ENCODE measurements at places on chromosomes 4 and X. TPM values are rescaled to one million over a fixed set of nuclear protein-coding genes. Genes with fewer than 3 reads are reported as not detected.
A peak's percentile ranks its signal among the peaks of the same experiment; 100 is the strongest.

DNA sequence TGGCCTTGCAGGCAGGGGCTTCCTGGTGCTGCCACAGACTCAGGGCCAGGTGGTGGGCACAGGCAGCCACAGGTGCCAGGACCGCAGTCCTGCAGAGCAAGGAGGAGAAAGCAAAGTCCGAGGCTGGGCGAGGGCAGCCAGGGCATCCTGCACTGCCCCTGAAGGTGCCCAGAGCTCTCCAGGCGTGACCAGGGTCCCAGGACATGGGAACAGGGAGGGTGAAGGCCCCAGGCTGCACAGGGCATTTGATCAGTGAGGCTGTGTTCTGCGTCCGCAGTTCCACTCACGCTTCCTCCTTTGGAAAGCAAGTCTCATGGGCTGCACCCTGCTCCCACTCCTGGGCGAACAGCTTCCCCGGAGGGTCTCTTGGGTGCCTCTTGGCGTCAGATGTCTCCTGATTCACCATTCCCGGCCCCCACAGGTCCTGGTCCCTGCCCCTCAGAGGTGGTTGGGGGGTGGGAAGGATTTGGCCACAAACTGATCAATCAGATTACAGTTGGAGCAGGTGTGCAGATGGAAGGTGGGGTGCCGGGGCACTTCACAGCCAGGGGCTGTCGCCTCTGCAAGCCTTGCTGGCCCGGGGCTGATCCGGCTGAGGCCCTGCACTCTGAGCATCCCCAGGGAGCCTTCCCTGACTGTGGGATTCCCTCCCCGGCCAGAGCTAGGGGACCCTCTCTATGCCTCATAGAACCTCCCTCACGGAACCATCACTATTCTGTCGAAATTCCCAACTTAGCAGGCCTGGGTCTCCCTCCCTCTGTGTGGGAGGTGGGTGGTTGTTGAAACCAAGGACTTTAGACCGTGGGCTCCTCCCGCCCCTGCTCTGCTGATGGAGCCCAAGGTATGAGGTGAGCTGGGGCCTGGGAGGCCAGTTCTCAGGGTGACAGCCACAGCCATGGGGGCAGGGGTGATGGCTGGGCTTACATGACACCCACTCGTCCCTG lies 3.3 kb downstream of the SH3TC1 start:
- no peak for DNase-seq
- H3K36me3 ChIP-seq, result no peaks in the 10 kb centered on the region
- no peak overlapping the region for H3K4me3 ChIP-seq
- no peaks in the 10 kb centered on the region for H3K27me3 ChIP-seq
- H3K4me1 ChIP-seq, result no peaks in the 10 kb centered on the region
- H3K27ac ChIP-seq, result no peak overlapping the region

- H3K4me3 ChIP-seq, result no peak overlapping the region
- H3K27me3 ChIP-seq, result no peaks in the 10 kb centered on the region
- H3K4me1 ChIP-seq, result no peaks in the 10 kb centered on the region
- H3K36me3 ChIP-seq, result no peaks in the 10 kb centered on the region
Observed at GRCh38 chrX:20311505-20311904, 44.8 kb upstream of the RPS6KA3 start.

- no peaks in the 10 kb centered on the region for H3K4me1 ChIP-seq
- no peak overlapping the region for H3K27ac ChIP-seq
- DNase-seq, result no peak
- no peak overlapping the region for H3K4me3 ChIP-seq
- no peaks in the 10 kb centered on the region for H3K27me3 ChIP-seq
Observed at GRCh38 chr4:155853189-155853588, 12.9 kb downstream of the ASIC5 start.

GRCh38 chr4:21605006-21605405 lies 343.6 kb downstream of the KCNIP4 start:
- no peaks in the 10 kb centered on the region for H3K4me1 ChIP-seq
- H3K36me3 ChIP-seq, result no peaks in the 10 kb centered on the region
- H3K27ac ChIP-seq, result no peak overlapping the region
- H3K27me3 ChIP-seq, result no peaks in the 10 kb centered on the region
- H3K4me3 ChIP-seq, result no peak overlapping the region

- no peak overlapping the region for H3K4me3 ChIP-seq
- H3K4me1 ChIP-seq, result no peaks in the 10 kb centered on the region
- no peak for DNase-seq
- no peaks in the 10 kb centered on the region for H3K36me3 ChIP-seq
- no peaks in the 10 kb centered on the region for H3K27me3 ChIP-seq
Observed at GRCh38 chrX:37553476-37553875, 18.0 kb upstream of the LANCL3 start.

DNA sequence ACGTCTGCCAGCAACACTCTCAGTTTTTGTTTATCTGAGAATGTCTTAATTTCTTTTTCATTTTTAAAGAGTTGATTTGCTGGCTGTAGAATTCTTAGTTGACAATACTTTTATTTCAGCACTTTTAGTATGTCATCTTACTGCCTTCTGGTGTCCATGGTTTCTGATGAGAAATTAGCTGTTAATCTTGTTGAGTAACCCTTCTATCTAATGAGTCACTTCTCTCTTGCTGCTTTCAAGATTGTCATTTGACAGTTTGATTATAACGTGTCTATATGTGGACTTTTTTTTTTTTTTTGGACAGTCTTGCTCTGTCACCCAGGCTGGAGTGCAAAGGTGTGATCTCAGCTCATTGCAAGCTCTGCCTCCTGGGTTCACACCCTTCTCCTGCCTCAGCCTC lies 24.0 kb upstream of the TMEM255A start:
- DNase-seq, result no peak
- H3K36me3 ChIP-seq, result no peaks in the 10 kb centered on the region
- no peaks in the 10 kb centered on the region for H3K27me3 ChIP-seq
- H3K27ac ChIP-seq, result no peak overlapping the region
- H3K4me3 ChIP-seq, result no peak overlapping the region

- H3K36me3 ChIP-seq, result no peaks in the 10 kb centered on the region
- H3K27ac ChIP-seq, result no peak overlapping the region
- DNase-seq, result no peak
- H3K27me3 ChIP-seq, result no peaks in the 10 kb centered on the region
- no peaks in the 10 kb centered on the region for H3K4me1 ChIP-seq
Observed at GRCh38 chrX:96861218-96861617, 22.5 kb upstream of the RPA4 start.

DNA sequence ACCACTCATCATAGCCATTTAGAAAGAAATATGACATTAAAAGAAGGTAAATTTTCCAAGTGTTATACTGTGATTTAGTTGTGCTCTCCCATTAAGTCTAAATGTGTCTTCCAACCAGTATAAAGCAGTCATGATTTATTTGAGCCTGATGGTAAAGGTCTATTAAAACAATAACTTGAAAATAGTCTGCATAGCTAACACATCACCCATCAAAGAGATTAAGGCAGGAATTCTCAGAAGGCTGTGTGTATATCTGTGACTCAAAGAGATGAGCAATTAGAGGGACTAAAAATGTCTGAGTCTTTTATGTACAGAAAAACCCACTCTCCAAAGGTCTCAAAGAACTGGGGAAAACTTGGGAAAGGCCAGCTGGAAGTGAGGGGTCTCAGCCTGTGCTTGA lies 70.3 kb upstream of the IQCM start:
- no peak overlapping the region for H3K27ac ChIP-seq
- H3K4me1 ChIP-seq, result no peaks in the 10 kb centered on the region
- no peak overlapping the region for H3K4me3 ChIP-seq
- no peaks in the 10 kb centered on the region for H3K27me3 ChIP-seq
- no peak for DNase-seq

DNA sequence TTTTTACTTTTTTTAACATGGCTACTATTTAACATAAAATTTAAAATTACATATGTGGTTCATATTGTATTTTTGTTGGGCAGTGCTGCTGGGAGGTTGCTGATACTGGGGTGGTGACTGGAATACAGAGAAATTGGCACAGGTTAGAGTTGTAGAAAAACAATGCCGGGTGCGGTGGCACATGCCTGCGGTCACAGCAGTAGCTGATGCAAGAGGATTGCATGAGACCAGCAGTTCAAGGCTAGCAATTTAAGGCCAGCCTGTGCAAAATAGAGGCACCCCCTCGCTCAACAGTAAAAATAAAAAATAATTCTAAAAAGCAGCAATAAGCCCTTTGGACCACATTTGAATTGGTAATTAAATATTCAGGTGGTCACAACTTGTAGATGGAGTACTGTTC lies 11.8 kb upstream of the CPE start:
- H3K27ac ChIP-seq, result no peak overlapping the region
- H3K4me1 ChIP-seq, result no peaks in the 10 kb centered on the region
- no peak overlapping the region for H3K4me3 ChIP-seq
- H3K36me3 ChIP-seq, result no peaks in the 10 kb centered on the region

DNA sequence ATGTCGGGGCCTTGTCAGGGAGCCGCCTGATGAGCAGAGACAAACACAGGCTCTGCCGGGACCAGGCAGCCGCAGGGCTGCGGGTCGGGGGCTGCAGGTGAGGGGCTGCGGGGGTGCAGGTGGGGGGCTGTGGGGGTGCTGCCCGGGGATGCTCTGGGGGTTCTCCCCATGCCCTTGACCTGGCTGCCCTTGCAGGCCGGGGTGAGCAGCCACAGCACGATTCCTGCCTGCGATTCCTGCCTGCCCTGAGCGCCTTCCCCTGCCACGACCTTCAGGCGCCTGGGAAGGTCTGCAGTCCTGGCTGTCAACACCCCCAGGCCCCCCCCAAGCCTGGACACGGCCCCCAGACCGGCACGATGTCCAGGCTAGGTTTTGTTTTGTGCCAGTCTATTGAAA lies 106.3 kb downstream of the FAM53A start:
- DNase-seq, result peak; percentile 21
- no peak overlapping the region for H3K4me3 ChIP-seq
- no peak overlapping the region for H3K27ac ChIP-seq
- H3K27me3 ChIP-seq, result no peaks in the 10 kb centered on the region

DNA sequence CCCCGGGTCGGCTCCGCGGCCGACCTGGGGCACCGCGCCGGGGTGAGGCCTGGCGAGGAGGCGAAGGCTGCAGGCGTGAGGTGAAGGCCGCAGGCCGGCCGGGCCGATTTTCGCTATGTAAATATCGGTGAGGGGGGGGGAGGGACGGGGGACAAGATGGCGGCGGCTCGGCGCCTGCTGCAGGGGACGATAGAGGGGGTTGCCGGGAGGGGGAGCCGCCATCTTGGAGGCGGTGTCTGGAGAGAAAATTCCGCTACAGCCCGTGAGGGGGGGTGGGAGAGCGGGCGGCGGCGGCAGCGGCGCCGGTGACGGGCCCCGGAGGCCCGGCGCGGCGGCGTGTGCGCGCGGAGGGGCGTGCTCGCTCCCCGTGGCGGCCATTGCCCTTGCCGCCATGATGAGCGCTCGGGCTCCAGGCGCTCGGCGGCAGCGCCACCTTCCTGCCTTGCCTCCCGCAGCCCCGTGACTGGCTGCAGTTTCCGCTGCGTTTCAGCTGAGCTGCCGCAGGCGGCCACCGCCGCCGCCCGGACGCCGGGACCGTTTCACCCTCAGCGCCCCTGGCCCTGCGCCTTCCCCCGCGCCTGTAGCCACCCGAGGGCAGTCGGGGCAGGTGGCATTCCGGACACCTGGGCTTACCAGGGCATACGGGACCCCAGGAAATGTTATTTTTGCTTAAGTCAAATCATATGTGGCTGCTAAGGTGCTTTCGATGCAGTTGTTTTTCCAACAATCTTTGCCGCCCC lies 692 bp downstream of the ZFX start:
- H3K27ac ChIP-seq, result peak overlapping the region; percentile 99
- H3K4me3 ChIP-seq, result peak overlapping the region; percentile 97
- H3K36me3 ChIP-seq, result no peaks in the 10 kb centered on the region
- peak; percentile 97 for DNase-seq
- no peaks in the 10 kb centered on the region for H3K27me3 ChIP-seq

DNA sequence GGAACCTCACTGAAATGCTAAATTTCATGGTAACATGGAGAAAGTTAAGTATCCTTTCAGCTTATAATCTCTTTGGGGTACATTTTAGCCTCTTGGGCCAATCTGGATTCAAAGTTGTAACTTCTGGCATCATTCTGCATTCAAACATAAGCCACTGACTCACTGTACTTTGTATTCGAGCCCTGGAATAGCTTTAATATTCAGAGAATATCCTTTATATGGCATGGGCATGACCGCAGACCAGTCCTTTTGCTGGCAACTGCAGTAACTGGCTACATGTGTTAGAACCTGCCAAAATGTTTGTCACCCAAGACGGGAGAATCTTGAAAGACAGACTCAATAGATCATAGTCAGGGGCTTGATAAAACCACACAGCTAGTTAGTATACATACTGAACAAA lies 3.3 kb downstream of the GASK1B start:
- H3K4me3 ChIP-seq, result peak overlapping the region; percentile 89
- no peaks in the 10 kb centered on the region for H3K36me3 ChIP-seq
- H3K4me1 ChIP-seq, result peaks cover 2% of the 10 kb centered on the region

GRCh38 chr4:46994007-46994405 lies 625 bp upstream of the GABRA4 start:
- H3K27me3 ChIP-seq, result no peaks in the 10 kb centered on the region
- no peaks in the 10 kb centered on the region for H3K36me3 ChIP-seq
- no peak for DNase-seq

GRCh38 chr4:88938138-88938537 lies 118.8 kb downstream of the FAM13A start:
- H3K4me1 ChIP-seq, result peaks cover 4% of the 10 kb centered on the region
- no peak overlapping the region for H3K27ac ChIP-seq
- H3K4me3 ChIP-seq, result no peak overlapping the region
- no peaks in the 10 kb centered on the region for H3K27me3 ChIP-seq

DNA sequence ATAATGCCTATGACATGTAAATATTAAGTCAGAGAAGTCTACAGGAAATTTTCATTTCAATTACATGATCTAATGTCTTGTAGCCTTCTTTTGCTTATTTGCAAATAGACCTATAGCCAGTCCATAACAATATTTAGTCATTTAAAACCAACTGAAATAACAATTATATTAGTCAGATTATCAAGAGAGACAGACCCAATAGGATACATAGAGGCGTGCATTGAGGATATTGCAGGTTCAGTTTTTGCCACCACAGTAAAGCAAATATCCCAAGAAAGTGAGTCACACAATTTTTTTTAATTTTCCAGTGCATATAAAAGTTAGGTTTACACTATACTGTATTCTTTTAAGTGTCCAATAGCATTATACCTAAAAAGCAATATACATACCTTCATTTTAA lies 349.7 kb upstream of the ATOH1 start:
- no peak for DNase-seq
- no peaks in the 10 kb centered on the region for H3K27me3 ChIP-seq
- H3K4me3 ChIP-seq, result no peak overlapping the region
- no peaks in the 10 kb centered on the region for H3K4me1 ChIP-seq

The PRRG3 gene
- 2.8 TPM for total RNA-seq

The FBXO8 gene
- total RNA-seq, result 24.1 TPM

The RFC1 gene
- 36.3 TPM for total RNA-seq

The CLIC2 gene
- 17.0 TPM for total RNA-seq

The GPAT3 gene
- total RNA-seq, result 7.5 TPM

Data from aorta (tissue), 5 donors.